ENCODE measurements at places on chromosomes 6 and 20. TPM values are rescaled to one million over a fixed set of nuclear protein-coding genes. Genes with fewer than 3 reads are reported as not detected.

GRCh38 chr6:7883381-7883780, 27.2 kb downstream of the TXNDC5 start:
- DNase-seq: no peak

GRCh38 chr6:68071740-68072139, 563.3 kb upstream of the ADGRB3 start:
- no peak for DNase-seq

- no peak for DNase-seq
These were observed 231.7 kb upstream of the STXBP5 start for GRCh38 chr6:146972546-146972945.

GRCh38 chr6:14732844-14733757, 512.8 kb upstream of the JARID2 start:
- no peak for DNase-seq

DNA sequence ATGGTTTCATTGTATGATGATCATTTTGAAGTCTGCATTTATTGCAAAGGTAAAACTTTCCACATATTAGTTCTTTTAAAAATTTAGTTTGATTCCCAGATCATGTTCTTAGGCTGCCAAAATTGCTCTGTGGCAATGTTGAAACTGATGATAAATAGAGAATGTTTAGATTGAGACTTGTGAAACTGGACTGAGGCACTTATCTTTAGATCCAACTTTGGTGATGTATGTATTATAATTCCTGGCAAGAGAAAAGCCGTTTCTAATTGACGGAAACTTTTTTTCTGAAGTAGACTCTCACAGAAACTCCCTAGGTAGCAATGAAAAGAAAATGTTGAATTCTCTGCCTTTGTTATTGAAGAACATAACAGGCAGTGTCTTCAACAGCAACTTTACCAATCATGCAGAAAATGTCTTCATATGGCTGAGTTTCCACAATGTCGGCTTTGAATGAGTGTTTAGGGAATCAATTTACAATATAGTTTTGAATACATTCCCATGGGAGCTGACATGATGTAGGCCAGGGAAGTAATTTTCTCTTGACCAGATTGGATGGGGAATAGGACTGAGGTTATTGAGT, 456.2 kb downstream of the CD109 start:
- DNase-seq: no peak

GRCh38 chr6:36445621-36446020, 2.8 kb downstream of the KCTD20 start:
- no peak for DNase-seq

DNA sequence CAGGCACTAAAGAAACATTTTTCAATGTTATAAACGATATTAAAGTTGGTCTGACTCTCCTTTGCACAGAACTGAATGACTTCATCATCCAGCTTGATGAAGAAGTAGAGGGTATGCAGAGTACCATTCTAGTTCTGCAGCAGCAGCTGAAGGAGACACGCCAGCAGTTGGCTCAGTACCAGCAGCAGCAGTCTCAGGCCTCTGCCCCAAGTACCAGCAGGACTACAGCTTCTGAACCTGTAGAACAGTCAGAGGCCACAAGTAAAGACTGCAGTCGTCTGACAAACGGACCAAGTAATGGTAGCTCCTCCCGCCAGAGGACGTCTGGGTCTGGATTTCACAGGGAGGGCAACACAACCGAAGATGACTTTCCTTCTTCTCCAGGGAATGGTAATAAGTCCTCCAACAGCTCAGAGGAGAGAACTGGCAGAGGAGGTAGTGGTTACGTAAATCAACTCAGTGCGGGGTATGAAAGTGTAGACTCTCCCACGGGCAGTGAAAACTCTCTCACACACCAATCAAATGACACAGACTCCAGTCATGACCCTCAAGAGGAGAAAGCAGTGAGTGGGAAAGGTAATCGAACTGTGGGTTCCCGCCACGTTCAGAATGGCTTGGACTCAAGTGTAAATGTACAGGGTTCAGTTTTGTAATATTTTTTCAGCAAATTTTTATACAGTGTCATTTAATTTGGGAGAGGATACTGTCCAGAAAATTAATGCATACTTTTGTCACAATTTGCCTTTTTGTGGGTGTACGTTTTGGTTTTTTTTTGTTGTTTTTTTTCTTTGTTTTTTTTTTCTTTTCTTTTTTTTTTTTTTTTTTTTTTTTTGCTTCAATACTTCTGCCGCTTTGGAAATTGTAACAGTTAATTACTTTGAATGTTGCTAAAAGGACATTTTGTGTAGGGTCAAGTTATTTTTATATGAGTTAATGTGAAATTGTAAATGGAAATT, 6.6 kb upstream of the ACAT2 start:
- no peak for DNase-seq

GRCh38 chr6:87334683-87335082, 5.6 kb upstream of the GJB7 start:
- no peak for DNase-seq

DNA sequence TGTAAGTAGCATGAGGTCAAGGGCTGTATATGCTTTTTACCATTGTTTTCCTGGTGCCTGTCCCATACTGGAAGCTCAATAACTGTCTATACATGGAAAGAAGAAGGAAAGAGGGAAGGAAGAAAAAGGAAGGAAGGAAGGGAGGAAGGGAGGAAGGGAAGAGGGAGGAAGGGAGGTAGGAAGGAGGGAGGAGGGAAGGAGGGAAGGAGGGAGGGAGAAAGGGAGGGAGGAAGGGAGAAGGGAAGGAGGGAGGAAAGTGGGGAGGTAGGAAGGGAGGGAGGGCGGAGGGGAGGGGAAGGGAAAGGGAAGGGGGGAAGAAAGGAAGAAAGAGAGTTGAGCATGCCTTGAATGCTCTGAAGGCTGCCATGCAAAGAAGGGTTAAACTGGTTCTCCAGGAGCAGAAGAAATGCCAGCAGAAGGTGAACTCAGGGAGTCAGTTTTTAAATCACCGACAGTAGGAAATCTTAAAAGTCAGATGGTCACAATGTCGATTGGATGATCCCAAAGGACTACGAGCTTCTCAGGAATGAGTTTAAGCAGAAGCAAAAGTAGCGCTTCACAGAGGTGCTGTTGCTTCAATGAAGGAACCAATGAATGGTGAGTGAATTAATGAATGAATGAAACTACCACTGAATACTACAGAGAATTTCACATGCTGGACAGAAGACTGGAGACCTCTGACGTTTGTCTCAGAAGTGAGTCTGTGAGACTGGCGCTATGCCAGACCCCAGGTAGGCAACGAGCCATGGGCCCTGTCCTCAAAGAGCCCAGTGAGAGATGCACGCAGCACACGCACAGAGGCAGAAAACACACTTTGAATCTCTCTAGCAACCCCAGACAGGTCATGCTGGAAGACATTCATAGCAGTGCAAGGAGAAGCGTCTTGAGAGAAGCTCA, 117.6 kb downstream of the MRPL14 start:
- DNase-seq: peak; percentile 71

DNAH8 gene
- total RNA-seq: not detected

All from pancreas (tissue), 10 donors.